Activated CD8-positive, alpha-beta memory T cell treated with anti-CD3 and anti-CD28 coated beads for 24 hours (primary cell): ENCODE measurements at places on chromosomes 3 and 15.

DNA sequence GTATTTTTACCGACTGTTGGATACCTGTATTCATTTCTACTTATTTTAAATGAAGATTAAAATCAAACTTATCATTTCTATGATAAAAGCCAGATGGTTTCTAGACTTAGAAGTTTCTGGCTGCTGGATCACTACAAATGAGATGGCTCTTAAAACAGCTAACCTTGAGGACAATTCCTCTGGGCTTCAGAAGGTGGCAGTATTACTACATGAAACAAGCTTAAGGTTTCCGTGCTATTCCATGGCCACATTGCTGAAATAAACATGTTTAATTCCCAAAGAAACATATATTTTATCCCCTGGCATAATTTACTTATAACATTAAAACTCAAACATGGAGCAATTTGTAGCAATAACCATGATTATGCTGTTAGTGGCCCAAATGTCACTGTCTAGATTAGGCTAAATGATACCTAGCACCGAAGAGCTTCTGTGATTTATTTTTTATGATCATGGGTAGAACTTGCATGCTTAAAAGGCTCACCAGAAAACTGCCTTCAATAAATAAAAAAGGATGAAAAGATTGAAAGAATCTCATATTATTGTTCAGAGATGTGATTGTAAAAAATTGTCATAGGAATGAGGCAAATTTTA is 204.0 kb upstream of the NANOGP8 start:
- no peak for DNase-seq

DNA sequence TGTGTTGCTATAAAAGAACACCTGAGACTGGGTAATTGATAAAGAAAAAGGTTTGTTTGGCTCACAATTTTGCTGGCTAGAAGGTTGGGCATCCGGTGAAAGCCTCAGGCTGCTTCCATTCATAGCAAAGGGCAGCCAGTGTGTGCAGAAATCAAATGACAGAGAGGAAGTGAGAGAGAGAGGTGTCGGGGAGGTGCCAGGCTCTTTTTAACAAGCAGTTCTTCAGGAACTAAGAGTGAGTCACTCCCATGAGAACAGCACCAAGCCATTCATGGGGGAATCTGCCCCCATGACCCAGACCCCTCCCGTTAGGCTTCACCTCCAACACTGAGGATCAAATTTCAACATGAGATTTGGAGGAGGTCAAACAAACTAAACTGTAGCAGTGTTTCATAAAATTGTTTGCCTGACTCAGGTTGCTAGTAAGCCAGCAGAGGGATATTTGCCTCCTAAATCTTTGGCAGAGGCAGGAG is 4.5 kb upstream of the PARP15 start:
- no peak for DNase-seq

- no peak for DNase-seq
These were observed 11.1 kb downstream of the DCUN1D1 start for GRCh38 chr3:182969277-182969676.

GRCh38 chr3:43072361-43072760 is 33.5 kb downstream of the POMGNT2 start:
- no peak for DNase-seq

DNA sequence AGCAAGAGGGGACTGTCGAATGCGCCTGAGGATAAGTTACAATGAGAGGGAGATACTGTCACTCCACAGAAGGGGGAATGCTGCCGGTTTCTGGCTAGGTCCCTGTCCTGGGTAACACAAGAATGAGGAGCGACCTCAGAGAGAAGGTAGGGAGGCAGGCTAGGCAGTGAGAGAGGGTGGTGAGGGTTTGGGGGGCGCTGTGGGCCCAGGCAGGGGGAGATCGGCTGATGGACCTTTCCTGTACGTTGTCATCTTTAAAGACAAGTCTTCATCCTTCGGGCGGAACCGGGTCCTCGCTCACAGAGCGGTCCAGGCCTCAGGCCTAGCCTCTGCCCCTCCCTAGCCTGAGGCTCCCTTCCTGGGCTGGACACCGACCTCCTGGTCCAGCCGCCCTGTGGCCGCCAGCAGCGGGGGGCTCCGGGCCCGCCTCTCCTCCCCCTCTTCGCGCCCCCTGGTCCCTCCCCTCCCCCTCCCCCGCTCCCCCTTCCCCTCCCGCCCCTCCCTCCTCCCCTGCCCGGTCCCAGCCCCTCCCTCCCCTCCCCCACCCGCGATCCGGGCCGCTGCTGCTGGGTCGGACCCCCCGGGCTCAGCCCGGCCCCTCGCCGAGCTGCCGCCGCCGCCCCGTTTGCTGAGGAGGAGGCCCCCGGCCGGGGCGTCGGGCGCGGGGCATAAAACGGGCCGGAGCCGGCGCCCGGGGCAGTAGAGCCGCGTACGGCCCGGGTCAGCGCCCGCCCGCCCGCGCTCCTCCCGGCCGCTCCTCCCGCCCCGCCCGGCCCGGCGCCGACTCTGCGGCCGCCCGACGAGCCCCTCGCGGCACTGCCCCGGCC is at the start of gene CHRD:
Gene CHRD (plus strand): TSS at position 697 of the 827 bp plus-strand sequence. CDS start 265 bp downstream, outside the sequence.
- DNase-seq, result no peak

DNA sequence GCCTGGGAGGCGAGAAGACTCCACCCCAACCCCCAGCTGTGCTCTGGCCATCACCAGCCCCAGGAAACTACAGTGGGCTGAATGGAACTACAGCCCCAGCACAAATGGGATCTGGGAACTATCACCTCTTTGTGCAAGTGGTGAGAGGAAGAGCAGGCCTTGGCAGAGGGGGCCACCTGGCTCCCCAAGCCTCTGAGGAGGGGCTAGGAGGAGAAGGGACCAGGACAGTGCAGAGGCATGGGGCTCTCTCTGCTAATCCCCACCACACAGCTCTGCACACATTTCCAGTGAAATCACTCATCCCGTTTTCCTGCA is 31.6 kb downstream of the KY start:
- DNase-seq, result no peak

DNA sequence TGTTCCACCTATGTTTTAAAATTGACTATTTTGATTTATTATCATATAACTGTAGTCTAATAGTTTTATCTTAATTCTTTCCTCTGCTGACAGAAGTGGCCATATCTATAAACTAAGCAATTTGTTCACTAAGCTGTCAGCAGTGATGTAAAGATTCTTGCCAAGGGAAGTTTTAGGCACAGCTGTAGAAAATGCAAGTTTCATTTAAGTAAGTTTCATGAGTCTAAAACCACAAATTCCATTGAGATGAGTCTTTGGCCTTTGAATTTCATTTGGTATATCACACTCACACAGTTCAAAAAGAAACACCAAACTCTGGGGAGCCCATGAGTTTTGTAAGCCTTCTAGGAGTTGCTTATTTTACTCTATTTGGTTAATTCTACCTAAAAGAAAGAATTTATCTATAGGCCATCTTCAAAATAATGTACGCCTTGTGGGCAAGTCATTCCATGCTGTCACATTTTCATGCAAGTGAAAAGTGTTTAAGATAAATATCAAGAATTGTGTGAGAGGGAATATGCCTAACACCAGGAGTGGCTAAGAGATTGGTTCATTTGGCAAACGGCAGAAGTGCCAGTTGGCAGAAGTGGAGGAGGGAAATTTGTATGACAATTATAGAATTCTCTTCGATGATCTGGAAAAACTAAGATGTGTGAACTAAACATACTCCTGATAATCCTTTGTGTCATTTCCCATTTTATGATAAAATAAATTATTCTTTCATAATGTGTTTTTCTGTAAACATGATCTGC is 292.9 kb downstream of the ZIC4 start:
- DNase-seq, result no peak

DNA sequence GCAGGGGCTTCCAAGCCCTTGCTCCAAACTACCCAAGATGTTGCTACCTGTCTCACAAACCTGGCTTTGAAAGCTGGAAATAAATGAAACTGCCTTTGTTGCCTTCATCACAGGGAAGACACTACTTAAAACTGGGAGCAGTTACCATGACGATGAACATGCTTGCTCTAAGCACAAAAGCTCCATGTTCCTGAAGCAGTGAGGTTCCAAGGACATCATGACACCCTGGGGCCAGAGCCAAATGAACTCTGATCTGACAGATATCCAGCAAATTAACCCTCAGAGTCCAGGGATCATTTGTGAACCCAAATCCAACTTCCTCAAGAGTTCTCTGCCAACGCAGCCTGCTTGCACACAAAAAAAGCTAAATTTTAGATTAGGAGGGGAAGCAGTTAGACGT is 10.7 kb downstream of the TRAIP start:
- DNase-seq, result no peak

- DNase-seq, result peak; percentile 65
These were observed 7.4 kb upstream of the OCA2 start for GRCh38 chr15:28106294-28107110.

- DNase-seq, result no peak
These were observed 11.7 kb downstream of the LRRFIP2 start for GRCh38 chr3:37162501-37163245.

- DNase-seq, result no peak
These were observed 20.7 kb downstream of the GRIP2 start for GRCh38 chr3:14519406-14519805.

- no peak for DNase-seq
These were observed 11.8 kb upstream of the FAM174B start for GRCh38 chr15:92667287-92667904.

DNA sequence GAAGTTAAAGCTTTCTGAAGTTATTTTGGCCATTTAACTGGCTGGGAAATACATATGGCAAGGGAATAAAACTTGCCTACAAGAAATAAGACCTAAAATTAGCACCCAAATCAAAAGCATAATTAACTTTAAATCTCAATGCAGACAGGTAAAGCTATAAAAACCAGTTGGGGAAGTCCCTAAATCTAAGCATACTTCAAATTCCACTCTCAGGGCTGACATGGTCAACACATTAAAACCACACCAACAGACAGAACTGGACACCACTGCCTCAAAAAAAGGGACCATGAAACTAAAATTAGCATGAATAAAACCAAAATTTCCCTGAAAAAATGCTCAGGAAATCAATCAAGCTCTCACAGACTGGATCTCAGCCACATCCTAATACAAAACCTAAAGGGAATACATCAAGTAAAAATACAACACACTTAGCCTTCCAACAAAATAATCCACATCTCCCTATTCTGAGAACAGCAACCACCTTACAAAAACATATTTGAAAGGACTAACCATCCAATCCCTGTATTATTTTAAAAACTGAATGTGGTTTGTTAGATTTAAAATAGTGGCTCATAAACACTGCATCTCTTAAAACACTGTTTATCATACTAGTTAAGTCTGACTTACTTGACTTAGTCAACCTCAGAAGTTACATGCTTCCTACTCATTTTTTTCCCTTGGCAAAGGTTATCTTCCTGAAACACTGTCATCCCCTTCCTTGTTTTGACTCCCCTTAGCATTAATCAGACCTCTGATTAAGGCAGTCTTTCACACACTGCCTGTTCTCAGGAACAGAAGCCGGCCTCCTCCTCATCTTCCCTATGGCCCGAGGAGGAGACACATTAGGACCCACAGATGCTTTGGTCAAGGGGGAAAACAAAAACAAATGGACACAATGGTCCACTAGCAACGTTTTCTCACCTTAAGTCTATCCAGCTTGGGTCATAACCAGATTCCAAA is 8.3 kb downstream of the TRA2B start:
- DNase-seq, result no peak

DNA sequence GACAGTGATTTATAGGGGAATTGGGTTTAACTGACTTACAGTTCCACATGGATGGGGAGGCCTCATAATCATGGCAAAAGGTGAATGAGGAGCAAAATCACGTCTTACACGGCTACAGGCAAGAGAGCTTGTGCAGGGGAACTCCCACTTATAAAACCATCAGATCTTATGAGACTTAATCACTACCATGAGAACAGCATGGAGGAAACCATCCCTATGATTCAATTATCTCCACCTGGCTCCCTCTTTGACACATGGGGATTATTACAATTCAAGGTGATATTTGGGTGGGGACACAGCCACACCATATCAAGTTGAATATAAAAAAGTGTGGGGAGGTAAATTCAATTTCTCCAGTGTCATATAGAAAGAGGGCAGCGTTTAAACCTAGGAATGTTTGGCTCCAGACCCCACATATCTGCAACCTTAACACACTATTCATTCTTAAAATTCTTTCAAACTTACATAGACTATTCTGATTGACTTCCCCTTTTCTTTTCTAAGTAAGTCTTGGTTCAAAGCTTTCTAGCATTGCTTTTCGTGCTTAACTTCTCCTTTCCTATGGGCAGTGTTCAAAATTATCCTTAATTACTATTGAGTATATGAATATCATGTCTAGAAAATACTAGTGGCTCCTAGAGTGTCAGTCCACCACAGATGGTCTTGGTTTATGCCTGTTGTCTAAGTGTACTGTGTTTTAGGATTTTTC is 446.7 kb upstream of the GBE1 start:
- no peak for DNase-seq

GRCh38 chr3:64501298-64501906 is 186.4 kb downstream of the ADAMTS9 start:
- DNase-seq, result no peak

DNA sequence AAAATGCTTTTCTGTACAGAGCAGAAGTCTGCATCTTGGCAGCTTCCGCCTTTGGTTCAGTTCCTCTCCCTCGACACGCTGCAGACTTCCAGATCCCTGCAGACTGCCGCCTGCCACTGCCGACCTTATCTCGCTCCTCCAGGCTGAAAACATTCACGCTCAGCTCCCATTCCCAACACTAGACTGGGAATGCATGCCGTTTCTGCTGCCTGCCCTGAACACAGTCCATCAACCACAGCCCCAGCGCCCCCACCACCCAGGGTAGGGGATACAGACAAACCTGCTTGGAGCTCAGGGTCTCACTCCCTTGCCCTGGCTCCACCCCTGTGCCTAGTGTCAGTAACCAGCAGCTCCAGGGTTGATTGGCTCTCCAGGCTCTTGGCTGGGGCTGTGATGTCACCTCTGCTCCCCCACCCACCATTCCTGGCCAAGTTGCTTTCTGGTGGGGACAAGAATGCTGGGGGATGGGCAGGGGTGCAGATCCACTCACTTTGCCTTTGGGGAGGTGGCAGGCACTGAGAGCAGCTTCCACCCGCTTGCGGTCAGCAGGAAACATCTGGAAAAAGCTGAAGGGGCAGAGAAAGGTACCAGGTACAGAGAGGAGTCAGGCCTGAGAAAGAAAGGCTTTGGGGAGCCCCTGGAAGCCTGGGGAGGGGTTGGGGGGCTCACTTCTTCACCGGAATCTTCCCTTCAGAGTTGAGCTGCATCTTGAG is 6.1 kb downstream of the PLCB2 start:
- DNase-seq, result no peak

DNA sequence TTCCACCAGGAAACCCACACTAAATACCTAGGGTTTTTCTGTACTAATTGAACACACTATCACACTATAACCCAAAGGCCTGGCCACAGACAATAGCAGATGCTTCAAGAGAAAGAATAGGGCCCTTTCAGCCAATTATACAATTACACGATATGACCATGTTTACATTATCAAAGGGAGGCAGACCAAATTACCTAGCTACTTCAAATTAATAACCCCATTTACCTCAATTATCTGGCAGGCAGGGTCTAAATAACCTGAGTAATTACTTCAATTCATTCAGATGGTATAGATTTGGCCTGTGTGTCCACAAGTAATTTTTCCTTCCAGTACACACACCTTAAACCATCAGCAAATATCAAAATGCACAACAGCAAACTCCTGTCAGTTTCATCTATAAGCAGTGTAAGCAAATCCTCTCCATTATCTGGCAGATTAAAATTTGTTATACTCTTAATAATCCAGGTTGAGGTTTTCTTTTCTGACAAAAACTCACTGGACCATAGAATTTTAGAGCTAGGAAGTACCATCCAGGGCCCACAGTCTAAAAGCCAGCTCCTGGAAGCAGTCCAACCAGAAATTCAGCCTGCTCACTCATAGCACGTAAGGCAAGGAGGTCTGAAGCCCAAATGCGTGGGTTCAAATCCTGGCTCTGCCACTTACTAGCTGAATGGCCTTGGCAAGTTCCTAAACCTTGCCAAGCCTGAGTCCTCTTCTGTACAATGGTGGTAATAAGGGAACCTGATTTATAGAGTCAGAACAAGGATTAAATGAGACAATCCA is 51.8 kb downstream of the RFTN1 start:
- DNase-seq, result no peak
